ENCODE measurements at places on chromosomes 1 and 21.

DNA sequence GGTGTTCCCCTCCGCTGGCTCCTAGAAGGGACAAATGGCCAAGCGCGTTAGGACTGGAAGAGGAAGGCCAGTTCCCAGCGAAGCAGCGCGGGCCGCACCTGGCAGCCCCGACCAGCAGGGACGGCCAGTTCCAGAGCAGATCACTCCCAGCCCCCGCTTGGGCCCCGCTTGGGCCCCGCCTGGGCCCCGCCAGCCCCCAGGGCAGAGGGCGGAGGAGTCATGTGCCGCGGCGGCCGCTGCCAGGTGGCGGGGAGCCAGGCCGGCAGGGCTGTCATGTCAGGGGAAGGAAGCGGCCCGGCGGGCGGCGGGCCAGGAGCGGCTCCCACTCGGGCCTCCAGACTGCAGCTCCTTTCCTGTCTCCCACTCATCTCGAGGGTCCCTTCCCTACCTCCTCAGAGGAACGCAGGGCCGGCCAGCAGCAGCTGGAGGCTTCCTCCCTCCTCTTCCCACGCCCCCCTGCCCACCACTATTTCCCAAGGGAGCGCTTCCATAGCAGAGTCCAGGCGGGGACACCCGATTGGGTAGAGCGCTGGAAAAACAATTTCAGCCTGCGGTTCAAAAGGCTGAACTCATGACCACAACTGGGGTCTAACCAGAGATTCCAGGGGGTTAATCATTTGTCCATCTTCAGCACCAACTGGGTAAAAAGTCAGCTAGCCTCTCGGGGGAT lies 16.5 kb downstream of the ZNF697 start:
- no peak for DNase-seq

- DNase-seq, result peak; percentile 13
Observed at GRCh38 chr1:165631342-165632151, 513 bp downstream of the MGST3 start.

DNA sequence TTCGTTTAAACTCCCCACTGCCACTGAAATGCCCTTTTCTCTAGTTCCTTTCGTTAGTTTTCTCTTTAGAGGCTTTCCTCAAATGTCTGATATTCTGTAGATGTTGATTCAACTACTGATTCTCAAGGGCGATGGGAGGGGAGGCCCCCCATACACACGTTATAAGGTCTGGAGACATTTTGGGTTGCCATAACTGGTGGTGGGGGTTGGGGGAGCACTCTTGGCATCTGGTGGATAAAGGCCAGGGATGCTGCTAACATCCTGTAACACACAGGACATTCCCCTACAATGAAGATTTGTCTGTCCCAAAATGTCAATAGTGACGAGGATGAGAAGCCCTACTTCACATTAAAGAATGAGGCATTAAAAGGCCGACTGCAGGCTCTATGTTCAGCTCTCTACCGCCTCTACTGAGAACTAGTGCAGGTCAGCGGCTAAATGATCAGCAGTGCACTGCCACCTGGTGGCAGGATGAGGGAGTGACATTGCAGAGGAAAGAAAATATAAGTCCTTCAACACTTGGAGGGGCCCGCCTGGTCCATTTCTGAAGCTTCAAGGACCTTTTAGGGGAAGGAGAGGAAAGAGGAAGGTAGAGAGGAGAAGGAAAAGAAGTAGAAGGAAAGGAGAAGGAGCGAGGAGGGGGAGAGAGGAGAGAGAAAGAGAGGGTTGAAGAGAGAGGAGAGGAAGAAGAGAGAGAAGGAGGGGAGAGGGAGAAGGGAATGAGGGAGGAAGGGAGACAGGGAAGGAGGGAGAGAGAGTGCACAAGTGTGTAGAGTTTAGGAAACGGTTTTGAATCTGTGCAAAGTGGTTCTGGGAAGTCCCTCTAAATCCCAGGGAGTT lies 29.4 kb downstream of the ALG14 start:
- DNase-seq, result peak; percentile 52

DNA sequence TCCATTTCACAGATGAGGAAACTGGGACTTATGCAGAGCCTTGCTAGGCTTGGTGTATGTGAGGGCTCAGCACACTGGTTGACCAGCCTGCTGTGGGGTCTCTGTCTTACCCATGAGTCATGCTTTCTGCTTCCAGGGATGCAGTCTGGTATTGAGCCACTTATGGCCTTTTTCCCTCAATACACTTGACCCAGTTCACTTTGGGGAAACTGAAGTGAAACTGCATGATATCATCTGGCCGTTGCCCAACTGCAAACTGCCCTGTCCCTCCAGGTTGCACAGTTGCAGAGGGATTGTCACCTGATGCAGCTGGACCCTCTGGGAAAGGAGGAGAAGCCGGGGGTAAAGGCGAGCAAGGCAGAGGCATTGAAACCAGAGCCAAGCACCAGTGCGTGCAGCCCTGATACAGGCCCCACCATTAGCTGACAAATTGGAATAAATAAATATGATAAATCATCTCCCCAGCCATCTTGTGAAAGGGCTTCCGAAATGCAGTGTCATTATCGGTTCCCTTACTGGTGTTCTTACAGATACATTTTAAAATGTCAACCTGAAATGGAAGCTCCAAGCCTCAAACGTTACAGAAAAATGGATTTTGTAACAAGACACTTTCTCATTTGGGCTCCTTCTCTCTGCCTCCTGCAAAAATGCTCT lies 39.3 kb upstream of the DUSP10 start:
- DNase-seq, result no peak

- no peak for DNase-seq
Observed at GRCh38 chr1:115975569-115976061, 698 bp upstream of the SLC22A15 start.

DNA sequence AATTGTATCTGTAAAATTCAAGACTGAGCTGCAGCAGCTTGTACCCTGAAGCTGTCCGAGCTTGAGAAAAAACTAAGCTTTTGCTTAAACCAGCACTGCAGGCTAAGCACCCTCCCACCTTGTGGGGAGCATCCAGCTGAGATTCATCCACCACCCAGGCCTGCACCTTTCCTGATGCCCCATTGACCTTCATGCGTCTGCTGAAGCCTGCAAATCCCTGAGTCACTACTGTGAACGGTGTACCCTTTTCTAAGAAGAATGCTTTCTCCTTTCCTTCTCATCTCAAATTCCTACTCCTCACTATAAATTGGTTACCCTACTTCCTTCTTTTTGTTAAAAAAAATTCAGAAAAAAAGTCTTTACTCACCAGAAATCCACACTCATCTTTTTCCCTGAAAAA lies 90.9 kb upstream of the RGS18 start:
- DNase-seq, result no peak

DNA sequence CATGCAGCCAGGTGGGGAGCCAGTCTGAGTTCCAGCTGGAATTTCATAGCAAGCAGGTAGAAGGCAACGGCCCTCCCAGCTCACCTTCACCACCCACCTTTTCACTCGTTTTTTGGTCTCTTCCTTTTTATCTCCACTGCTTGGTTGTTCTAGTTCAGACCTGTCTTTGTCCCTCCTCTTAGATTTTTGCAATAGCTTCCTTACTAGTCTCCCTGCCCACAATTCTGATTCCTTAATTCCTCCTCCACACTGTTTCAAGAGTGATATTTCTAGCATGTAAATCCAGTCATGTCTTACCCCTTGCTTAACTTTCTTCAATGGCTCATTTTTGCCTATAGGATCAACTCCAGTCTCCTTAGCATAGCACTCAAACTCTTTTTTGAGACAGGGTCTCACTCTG lies 119.6 kb downstream of the TMEM53 start:
- DNase-seq, result no peak

GRCh38 chr21:46219591-46220239 lies 8.9 kb downstream of the LSS start:
- no peak for DNase-seq

GRCh38 chr1:108114033-108114599 lies 86.0 kb downstream of the SLC25A24 start:
- DNase-seq, result no peak

DNA sequence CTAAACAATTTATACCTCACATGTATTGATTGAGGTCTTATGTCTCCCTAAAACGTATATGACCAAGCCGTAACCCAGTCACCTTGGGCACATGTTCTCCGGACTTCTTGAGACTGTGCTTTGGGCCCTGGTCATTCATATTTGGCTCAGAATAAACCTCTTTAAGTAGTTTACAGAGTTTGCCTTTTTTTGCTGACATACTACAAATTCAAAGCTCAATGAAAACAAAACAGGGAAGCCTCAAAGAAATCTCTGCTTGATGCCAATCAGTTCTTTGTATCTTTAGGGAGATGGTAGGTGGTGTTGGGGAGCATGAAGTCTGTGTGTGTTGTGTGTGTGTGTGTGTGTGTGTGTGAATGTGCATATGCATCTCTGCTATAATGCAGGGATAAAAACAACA lies 247.0 kb downstream of the KCNJ6 start:
- no peak for DNase-seq

DNA sequence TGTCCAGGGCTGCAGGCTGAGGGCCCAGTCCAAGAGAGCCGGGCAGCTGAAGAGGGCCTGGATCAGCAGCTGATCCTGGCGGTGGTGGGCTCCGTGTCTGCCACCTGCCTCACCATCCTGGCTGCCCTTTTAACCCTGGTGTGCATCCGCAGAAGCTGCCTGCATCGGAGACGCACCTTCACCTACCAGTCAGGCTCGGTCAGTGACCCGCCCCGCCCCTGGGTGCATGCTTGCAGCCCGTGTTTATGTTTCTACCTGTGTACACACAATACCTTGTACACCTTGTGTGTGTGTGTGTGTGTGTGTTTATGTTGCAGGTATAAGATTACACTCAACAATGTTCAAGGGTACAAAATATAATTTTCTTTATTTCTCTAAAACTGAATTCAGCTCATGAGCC lies 13.0 kb downstream of the TIE1 start:
- no peak for DNase-seq

GRCh38 chr21:31612894-31613785 lies 46.4 kb upstream of the SOD1 start:
- DNase-seq, result no peak

DNA sequence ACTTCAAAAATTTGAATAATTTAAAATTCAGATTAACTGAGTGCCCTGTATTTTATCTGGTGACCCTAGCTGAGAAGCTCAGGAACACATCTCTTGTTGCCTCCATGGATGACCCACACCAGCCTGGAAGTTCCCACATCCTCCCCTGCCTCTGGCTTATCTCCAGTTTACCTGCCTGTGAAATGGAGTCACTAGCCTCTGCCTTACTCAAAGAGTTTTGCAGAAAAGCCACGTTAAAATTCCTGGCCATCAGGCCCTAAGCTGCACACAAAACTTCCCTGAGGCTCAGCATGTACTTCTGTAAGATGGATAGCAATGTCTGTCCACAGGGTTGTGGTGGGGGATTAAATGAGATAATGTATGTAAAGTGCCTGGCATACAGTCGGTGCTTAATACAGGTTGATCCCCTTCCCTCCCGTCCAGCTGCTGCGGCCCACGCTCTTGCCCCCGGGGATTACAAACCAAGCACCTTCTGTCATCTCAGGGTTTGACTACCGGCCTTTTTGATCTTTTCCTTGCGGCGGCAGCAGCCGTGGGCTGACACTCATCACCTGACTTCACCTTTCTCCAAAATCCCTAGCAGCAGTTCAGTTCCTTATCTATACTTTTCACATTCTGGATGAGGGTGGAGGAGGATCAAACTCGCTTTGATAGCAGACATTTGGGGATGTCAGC lies 136.5 kb downstream of the CSMD2 start:
- no peak for DNase-seq

- no peak for DNase-seq
Observed at GRCh38 chr21:46208761-46209721, 19.5 kb downstream of the LSS start.

DNA sequence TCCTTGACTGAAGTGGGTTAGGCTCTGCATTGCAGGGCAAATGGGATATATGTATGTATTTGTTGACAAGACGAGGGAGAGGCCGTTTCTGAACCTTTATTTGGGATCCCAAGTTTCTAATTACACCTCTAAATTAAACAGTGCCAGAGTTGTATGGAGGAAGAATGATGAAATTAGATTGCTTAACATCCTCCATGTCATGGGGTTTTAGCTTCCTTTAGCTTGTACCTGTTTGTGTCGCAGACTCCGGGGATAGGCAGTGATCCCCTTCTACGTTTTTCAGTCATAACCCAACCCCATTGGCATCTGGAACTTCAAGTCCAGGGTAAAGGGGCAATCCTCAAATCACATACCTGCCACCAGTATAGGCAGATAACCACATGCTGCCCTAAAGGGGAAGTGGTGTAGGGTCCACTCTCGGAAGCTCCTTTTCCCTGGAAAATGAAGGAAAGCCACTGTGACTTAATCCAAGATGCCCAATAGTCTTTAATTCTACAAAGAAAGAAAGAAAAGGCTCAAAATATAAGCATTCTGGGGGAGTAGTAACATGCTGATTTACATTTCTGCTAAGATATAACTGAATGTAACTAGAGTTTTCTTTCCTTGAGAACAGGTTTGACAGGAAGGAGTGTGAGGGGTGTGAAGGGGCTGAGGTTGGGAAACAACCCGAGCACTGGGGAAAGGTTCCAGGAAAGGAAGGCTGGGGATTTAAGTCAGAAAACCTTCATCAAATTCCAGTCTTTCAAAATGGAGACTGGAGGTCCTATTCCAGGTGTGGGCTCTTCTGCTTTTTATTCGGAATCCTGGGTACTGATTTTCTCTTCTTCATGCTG lies 77.6 kb downstream of the RGL1 start:
- DNase-seq, result no peak

GRCh38 chr21:33964706-33965325 lies 49.2 kb upstream of the ATP5PO start:
- no peak for DNase-seq

DNA sequence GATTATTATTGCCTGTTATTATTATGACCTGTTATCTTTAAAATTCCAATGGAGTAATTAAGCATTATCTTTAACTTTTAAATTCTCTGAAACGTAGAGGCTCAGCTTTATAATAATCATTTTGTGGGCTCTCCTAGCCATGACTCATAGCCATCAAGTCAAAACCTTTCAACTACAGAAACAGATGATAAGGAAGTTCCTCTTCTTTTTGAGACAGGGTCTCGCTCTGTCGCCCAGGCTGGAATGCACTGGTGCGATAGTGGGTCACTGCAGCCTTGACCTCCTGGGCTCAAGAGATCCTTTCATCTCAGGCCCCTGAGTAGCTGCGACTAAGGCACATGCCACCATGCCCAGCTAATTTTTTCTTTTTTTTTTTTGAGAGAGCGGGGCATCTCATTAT lies 43.5 kb downstream of the CHML start:
- no peak for DNase-seq

- no peak for DNase-seq
Observed at GRCh38 chr1:11400155-11400554, 78.8 kb upstream of the DISP3 start.

GRCh38 chr1:208778417-208778816 lies 534.2 kb upstream of the PLXNA2 start:
- DNase-seq, result no peak

- peak; percentile 66 for DNase-seq
Observed at GRCh38 chr1:41496080-41497055, 11.9 kb upstream of the EDN2 start.

DNA sequence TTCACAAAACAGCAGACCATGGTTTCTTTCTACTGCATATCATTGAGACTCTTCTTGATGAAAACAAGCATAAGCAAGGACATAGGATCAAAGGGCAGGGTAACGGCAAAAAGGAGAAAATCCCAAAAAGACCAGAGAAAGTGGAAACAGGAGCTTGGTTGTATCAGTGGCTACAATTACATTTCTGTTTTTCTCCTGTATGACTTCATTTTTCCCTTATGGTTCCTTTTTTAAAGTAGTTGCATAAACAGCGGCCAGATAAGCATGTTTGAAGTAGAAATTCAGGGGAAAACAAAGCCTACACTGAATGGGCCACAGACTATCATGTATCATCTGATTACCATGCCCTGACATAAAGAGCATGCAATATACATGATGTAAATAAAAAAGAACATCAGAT lies 4.6 kb downstream of the EGLN1 start:
- DNase-seq, result no peak

GRCh38 chr1:87151500-87152421 lies 176.9 kb upstream of the LMO4 start:
- peak; percentile 78 for DNase-seq

- no peak for DNase-seq
Observed at GRCh38 chr1:18480315-18481189, at the start of gene KLHDC7A. Gene KLHDC7A, plus strand, starts transcription at chr1:18480930. Its CDS starts 52 bp downstream, at chr1:18480982.

Data from HuH-7 (cell line).